ENCODE measurements at places on chromosomes 6 and 20.
A peak's percentile ranks its signal among the peaks of the same experiment; 100 is the strongest.

DNA sequence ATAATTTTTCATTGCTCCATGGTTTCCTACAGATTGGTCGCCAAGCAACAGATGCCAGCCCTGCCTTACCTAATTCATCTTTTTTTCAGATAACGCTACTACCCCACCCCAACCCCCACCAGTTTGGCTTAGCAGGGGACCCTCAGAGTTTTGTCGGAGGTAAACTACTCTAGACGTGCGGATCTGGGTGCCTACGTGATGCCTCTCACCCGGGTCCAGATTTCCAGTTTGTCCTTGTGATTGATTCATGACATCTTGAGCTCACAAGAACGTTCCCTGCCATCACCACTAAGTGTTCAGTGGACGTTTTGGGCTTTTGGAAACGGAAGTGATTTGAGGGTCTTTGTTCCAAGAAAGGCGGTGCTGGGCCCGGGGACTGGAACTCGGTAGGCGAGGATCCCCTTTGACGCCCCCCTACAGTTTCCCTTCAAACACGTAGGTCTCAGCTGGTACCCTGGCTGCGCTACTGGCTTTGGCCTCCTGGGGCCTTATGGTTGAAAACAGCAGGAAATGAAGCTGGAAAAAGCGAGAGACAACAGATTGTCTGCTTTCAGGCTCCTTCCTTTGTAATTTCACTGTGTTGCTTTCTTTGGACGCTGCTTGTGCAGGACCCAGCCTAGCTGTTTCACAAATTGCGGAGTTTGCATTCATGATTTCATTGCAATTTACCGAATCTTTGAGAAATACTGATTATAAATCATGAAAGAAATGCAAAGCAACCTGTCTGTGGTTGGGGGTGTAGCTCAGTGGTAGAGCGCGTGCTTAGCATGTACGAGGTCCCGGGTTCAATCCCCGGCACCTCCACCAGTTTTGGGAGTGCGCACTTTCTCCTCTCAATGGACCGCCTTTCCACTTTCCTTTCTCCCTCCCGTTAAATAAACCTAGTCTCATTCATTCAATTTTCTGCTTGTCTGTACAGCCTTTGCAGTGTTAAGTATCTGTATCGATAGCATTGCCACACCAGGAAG is 81.0 kb downstream of the GPX5 start:
- DNase-seq: no peak

DNA sequence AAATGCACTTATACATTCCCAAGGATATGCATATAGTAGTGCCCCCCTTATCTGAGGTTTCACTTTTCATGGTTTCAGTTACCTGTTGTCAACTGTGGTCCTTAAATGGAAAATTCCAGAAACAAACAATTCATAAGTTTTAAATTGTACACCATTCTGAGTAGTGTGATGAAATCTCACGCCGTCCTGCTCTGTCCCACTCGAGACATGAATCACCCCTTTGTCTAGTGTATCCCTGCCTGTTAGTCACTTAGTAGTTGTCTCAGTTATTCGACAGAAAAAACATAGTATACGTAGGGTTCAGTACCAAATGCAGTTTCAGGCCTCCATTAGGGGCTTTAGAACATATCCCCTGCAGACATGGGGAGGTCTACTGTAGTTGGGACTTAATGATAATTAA is 57.0 kb downstream of the MAP1LC3A start:
- DNase-seq: no peak

DNA sequence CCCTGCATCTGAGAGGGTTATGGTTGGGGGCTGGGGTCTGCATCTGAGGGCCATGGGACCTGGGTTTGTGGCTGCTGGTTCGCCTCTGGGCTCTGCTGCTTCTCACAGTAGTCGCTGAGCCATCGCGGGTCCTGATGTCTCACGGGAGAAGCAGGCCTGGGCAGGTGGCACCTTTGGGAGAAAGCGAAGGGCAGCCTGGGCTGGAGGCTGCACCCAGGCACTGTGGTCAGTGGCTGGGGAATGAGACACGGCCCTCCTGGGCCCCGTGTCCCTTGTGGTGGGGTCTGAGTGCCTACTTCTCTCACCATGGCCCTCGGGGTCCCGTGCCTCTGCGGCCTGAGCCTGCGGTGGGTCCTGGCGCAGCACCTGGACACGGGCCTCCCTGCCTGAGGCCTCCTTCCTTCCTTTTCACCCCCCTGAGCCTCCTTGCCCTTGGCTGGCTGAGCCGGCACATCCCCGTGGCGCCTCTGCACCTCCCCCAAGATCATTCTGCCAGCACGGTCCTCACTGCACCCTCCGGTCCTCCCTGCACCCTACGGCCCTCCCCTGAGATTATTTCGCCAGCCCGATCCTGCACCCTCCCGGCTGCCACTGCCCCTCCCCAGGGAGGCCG is 206.0 kb downstream of the ERMARD start:
- DNase-seq: no peak

DNA sequence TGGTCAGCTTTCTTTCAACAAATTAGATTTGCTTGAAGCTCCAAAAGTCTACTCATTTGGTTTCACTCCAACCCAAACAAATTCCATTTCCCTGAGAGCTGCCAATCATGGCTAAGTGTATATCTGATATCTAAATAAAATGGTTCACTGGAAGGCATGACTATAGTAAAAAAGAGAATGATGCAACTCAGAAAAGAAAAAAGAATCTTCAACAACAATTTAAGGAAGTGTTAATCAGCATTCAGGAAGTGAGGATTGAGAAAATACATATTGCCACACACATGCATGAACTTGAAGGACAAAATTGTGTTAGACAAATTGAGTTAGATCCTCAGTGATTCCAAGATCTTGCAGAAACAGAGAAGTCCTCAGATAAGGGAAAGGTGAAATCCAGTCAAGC is 972.9 kb upstream of the FLRT3 start:
- no peak for DNase-seq

GRCh38 chr6:31308050-31308844 is 36.4 kb upstream of the HLA-C start:
- DNase-seq: peak; percentile 56

- no peak for DNase-seq
Observed at GRCh38 chr20:24495266-24495665, 25.8 kb downstream of the SYNDIG1 start.

GRCh38 chr6:157909282-157909664 is 72.4 kb upstream of the SYNJ2 start:
- no peak for DNase-seq

GRCh38 chr20:3486850-3487249 is 16.0 kb downstream of the ATRN start:
- no peak for DNase-seq

GRCh38 chr6:8627085-8627861 is 191.9 kb upstream of the SLC35B3 start:
- DNase-seq: no peak

DNA sequence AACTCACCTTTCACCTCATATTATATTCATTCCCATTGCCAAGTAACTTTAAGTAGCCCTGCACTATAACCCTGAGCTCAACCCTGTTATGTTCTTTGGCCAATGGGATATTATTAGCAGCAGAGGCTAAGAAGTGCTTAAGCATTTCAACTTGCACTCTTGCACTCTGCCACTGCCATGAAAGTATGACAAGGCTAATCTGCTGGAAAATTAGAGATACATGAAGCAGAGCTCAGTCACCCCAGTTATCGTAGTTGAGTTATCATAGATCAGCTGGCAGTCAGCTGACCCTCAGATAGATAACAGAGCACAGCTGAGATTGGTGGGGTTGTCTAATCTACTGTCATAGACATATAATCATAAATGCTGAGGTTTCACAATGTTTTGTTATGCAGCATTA is 209.4 kb upstream of the RUNX2 start:
- no peak for DNase-seq

- DNase-seq: no peak
Observed at GRCh38 chr20:8155229-8155628, 23.2 kb downstream of the PLCB1 start.

- DNase-seq: no peak
Observed at GRCh38 chr6:168194732-168195567, 115.9 kb upstream of the FRMD1 start.

GRCh38 chr20:8394308-8394945 is 262.4 kb downstream of the PLCB1 start:
- no peak for DNase-seq

- DNase-seq: no peak
Observed at GRCh38 chr20:31948008-31948407, 3.8 kb downstream of the PDRG1 start.

GRCh38 chr6:131581523-131581922 is 8.5 kb downstream of the ARG1 start:
- DNase-seq: no peak

DNA sequence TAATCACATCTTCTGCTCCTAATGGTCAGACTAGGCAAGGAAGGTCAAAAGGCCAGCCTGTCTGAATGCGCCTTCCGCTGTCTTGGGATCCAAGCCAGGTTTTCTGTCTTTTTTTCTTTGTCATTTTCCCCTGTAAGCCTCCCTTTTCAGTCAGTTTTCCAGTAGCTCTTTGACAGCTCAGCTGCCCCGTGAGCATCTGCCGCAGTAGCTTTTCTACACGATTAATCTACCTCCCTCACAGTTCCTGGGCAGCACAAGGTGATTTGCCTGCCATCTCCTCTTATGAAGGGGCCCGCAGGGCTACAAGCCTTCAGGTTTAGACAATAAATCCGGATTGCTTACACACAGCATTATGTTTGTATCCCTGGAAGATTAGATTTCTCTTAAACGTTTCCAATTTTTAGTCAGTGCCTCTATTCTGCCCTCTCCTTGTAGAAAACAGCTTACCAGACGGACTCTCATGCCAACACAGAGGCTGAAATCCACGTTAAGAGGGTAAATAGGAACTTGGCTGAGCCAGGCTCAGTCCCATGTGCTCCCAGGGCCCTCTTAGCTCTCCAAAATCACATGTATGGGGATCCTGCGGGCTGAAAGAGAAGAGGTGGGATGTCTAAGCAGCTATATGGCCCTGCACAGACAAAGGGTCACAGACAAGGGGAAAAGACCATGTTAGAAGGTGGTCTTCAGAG is 77.2 kb downstream of the LY86 start:
- DNase-seq: no peak

- DNase-seq: no peak
Observed at GRCh38 chr6:124099520-124099919, 295.9 kb downstream of the NKAIN2 start.

Data from CD4-positive, alpha-beta T cell treated with Interleukin-15 for 4 hours (primary cell).